ENCODE measurements at places on chromosomes 13 and 19.

- no peak for DNase-seq
These were observed 183.2 kb upstream of the SOX1 start for GRCh38 chr13:111883571-111884343.

GRCh38 chr13:45280751-45281634, 60.0 kb downstream of the TPT1 start:
- peak; percentile 79 for DNase-seq

DNA sequence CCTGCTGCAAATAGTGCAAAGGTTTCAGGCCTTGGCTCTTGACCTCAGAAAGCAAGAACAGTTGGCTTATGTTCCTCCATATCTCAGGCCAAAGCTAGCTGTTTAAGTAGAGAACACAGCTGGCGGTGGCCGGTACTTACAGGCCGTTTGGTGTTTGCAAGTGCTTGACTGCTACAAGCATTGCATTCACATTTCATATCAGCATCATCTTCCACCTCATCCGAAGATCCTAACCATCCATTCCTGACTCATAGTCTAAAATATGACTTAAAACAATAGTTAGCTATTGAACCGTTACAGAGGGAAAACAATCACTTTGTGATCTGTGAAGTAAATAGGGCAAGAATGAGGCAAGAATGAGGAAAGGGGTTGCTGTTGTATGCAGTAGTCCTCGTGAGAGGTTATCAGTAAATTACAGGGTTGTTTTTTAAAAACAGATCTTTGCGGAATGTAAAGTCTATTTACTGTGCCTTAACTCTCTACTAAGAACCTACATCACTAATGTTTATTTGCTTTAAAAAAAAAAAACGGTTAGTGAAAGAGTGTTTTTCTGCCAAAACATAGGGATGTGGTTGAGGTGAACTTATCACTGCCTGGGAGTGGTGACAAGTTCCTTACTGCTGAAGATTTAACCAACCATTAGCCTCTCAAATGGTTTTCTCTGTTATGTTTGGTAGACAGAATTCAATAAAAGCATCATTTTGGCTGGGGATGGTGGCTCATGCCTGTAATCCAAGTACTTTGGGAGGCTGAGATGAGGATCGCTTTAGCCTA, 21.6 kb upstream of the WDR88 start:
- DNase-seq = no peak

GRCh38 chr13:109288151-109288709, 498.2 kb downstream of the IRS2 start:
- no peak for DNase-seq

DNA sequence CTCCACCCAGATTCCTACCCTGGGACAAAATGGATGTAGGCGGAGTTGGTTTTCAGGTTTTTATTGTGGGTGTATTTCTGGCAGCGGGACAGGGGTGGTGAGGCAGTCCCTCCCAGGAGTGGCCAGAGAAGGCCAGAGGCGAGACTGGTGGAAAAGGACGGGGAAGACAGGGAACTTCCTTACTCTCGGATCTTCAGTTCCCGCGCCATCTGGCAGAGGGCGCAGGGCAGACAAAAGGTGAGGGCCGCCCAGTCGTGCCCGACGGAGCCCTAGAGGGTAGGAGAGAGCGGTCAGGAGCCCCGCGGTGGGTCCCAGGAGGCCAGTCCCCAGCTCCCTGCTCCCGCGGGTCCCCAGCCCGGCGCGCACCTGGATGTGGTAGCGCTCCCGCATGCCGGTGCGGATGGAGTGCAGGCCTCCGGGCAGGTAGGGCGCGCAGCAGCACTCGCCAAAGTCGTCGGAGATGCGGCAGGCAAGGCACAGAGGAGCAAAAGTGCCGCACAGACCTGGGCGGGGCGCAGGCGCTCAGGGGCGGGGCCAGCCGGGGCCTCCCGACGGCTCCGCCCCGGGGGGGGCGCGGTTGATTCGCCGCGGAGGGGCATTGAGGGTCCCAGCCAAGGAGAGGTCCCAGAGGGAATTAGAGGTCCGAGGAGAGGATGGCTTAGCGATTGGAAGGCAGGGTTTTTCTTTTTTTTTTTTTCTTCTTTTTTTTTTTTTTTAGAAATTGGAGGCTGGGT, 3.0 kb downstream of the CNFN start:
- DNase-seq = peak; percentile 72

DNA sequence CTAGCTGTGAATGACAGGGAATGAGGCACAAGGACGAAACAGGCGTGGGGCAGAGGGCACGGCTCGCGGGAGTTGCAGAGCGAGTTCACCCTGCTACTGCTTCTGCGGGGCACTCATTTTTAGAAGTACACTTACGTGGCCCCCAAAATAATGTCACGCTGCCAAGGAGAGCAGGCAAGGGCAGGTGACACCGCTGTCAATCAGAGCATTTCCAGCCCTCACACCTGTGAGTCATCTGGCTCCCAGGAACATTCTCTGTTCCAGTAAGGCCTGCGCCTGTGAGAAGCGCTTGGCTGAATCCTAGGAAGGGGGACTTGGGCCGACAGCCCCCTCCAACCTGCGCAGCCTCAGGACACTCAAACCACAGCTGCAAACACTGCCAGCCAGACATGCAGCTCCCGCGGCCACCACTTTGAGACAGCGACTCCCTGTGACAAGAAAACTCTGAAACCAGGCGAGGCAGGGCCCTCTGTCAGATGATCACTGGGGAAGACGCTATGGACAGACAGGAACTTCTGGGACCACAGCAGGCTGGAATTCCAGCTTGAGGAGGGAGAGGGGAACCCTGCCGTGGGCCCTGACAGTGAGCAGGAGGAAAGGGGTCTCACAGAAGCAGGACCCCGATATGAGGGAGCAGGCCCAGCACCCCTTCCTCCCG, 12.7 kb downstream of the DOT1L start:
- no peak for DNase-seq

DNA sequence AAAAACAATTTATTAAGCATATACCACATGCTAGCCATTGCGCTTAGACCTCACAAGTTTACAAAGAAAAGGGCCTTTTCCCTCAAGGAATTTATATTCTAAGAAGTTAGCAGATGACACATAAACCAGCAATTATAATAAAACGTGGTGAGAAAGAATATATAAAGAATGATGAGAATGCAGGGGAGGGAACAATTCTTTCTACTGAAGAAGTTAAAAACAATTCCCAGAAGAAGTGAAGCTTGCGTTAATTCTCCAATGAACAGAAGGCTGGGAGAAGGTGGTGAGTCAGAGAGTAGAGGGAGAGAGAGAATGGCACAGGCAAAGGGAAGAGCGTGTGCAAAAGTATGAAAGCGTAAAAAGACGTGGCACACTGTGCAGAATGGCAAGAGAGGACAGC, 69.5 kb upstream of the ZDHHC20 start:
- DNase-seq = no peak

GRCh38 chr13:97574926-97575325, 141.0 kb downstream of the RAP2A start:
- DNase-seq = peak; percentile 51

GRCh38 chr19:37954421-37954874, 47.4 kb downstream of the SIPA1L3 start:
- DNase-seq = no peak

GRCh38 chr13:113152984-113153809, 5.3 kb upstream of the PROZ start:
- peak; percentile 20 for DNase-seq

GRCh38 chr19:7982103-7982502, 23.3 kb downstream of the ELAVL1 start:
- DNase-seq = no peak

DNA sequence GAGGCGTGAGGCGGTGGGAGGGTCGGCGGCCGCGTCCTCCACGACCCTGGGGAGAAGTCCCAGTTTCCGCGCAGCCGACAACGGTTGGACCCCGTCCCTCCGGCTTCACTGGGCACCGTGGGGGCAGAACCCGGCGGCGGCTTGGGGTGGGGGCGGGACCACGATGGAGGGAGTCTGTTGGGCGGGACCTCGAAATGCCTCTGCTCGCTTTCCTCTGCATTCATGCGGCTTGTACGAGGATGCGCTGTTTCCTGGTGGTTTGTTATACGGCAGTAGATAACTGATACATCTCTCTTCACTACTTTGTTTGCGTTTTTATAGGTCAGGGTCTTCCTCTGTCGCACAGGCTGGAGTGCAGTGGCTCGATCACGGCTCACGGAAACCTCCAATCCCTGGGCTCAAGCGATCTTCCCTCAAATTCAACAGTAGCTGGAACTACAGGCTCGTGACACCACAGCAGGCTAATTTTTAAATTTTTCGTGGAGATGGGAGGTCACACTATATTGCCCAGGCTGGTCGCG, 24.6 kb upstream of the ZNF846 start:
- peak; percentile 70 for DNase-seq

DNA sequence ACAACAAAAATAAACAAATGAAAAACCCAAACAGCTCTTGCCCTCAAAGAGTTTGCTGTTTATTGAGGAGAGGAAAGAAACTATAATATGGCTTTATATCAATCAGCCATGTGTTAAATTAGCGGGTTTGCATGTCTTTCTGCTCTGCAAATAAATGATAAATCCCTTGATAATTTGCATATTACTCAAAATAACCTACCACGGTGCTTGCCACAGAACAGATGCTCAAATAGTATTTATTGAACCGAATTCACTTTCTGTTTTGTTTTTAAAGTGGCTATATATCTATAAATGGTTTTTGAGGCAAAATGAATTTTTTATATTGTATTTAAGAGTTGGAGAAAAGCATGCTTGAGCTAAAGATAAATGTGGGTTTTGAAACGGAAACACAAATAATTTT, 428.1 kb downstream of the ITGBL1 start:
- no peak for DNase-seq

DNA sequence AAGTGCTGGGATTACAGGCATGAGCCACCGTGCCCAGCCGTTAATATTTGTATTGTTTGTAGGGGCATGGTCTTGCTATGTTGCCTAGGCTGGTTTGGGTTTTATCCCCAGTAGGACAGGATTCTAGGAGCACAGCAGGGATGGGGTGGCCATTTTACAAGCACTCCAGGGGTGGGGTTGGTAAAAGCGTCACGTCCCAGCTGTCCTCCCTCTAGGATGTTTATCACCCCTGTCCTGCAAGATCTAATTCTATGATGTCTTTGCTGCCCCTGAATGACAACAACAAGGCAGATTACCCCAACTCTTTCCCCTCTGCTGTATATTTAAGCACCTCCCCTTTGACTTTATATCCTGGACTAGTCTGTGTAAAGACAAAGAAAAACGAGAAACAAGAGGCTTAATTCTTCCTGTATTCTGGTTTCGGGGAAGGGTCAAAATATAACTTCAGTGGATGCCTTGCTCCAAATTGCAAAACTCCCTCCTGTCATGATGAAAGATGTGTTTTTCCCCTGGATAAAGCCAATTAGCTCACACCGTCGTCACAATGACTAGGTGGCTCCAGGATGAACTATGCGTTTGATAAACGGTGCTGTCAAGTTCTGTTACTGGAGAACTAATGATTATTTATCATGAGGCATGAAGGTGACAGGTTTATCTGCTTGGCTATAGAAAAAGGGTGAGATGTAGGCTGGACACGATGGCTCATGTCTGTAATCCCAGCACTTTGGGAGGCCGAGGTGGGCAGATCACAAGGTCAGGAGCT, 27.8 kb upstream of the OR1M1 start:
- DNase-seq = no peak

- no peak for DNase-seq
These were observed 31.2 kb downstream of the CYP4F2 start for GRCh38 chr19:15866636-15867035.

- no peak for DNase-seq
These were observed 10.4 kb upstream of the KLF16 start for GRCh38 chr19:1873524-1874473.

DNA sequence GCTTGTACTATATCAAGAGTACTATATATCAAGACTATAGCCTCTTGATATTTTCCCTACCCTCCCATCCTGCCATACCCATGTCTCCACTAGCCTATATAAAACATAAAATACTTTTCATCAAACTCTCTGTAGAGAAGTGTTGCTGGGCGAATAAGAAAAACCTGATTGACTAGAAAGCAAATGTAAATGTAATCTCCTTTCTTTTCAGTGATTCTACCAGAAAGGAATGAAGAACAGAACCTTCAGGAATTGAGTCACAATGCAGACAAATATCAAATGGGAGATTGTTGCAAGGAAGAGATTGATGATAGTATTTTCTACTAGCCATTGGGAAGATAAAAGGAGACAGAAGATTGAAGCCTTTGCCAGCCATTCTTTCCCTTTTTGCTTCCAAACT, 89.2 kb downstream of the KCNRG start:
- no peak for DNase-seq

DNA sequence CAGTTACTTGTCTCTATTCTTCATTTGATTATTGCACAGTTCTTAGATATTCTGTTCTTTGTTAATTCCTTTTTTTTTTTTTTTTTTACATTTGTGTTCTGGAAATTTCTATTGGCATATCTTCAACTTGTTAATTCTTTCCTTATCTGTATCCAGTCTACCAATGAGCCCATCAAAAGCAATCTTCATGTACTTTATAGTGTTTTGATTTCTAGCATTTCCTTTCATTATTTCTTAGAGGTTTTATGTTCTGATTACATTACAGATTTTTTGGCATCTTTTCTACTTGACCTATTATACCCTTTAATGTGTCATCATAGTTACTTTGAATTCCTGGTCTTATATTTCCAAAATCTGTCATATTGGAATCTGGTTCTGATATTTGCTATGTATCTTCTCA, 2194.8 kb downstream of the PCDH9 start:
- DNase-seq = no peak

- DNase-seq = no peak
These were observed 7.1 kb upstream of the SCEL start for GRCh38 chr13:77528414-77528813.

- no peak for DNase-seq
These were observed 51.3 kb downstream of the CDADC1 start for GRCh38 chr13:49298903-49299605.

GRCh38 chr13:73321043-73321442, 262.2 kb downstream of the KLF5 start:
- no peak for DNase-seq

DNA sequence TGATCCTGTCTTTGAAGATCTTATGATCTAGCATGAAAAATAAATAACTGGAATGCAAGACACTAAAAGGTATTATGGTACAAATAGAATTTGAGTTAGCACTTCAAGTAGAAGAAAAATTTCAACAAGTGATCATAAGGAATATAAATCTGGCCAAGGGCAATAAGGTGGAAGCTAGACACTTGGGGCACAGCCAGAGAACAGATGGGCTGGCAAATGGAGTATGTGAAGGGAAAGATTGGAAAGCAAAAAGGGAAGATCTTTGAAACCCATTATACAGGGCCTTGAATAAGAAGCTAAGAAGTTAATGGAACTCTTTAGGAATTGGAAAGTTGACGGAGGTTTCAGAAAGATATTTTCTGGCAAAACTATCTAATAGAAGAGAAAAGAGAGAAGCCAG, 61.0 kb downstream of the MZT1 start:
- no peak for DNase-seq

- no peak for DNase-seq
These were observed 35.1 kb downstream of the TMEM161A start for GRCh38 chr19:19103167-19103566.

DNA sequence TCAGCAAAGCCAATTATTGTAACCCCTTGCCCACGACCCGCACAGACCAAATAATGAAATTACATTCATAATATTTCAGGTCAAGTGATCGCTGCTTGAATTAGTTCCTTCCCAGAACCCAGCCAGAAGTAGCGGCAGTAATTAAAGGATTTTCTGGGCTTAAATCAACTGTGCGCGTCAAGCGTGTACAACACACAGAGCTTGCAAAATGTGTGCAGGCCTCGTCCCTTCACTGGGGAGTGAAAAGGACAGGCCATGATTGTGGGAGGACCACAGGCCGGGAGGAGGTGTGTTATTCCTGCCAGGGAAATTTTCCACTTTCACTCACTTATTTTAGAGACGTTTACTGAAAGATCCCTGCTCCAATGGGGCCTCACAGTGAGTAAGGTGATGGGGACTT, 84.9 kb downstream of the CHST8 start:
- no peak for DNase-seq
